ENCODE measurements at places on chromosomes 5 and 9. TPM values are rescaled to one million over a fixed set of nuclear protein-coding genes. Genes with fewer than 3 reads are reported as not detected.

- DNase-seq: no peak
These were observed 117.2 kb upstream of the PHYKPL start for GRCh38 chr5:178349625-178350353.

DNA sequence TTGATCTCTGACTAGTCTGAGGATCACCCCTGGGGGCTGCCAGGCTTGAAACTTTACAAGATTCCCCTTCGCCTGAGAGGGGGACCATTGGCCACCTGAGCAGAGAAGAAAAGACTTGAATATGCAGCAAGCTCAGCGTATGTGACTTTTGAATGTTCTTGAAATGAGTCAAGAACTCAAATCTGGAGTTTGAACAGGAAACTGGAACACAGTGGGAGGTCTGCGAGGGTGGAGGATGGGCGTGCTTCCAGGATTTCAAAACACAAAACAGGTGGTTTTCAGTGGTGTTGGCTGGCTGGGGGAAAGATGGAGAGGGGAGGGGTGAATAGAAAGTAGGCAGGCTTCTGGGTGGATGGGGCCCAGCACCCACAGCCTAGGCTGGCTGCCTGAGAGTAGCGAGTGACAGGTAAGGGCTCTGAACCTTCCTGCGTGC lies 40.6 kb downstream of the TMEM174 start:
- no peak for DNase-seq

GRCh38 chr9:95273369-95274022 lies 44.0 kb downstream of the FANCC start:
- no peak for DNase-seq

The MYOZ3 gene
- total RNA-seq: 1.7 TPM

GRCh38 chr5:169778622-169779596 lies 141.8 kb downstream of the DOCK2 start:
- no peak for DNase-seq

DNA sequence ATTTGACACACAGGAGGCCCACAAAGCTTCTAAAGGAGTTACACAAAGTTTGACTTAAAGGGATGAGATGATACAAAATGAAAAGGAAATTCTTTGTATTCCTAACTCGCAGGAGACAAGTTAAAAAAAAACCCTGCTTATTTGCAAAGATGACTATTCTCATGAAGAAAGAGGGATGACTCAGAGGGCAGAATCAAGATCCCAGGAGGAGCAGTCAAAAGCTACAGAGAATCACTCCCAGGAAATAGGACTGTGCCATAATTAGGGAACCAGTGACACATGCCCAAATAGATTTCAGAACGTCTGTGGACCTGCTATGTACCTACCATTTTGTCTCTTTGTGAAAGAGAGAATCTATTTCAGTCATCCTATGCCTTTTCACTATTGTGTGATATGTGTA lies 103.5 kb upstream of the ARRDC3 start:
- DNase-seq: no peak

GRCh38 chr5:40981420-40981819 lies 72.1 kb downstream of the C7 start:
- no peak for DNase-seq

- no peak for DNase-seq
These were observed 63.1 kb downstream of the ARL15 start for GRCh38 chr5:54247226-54247625.

DNA sequence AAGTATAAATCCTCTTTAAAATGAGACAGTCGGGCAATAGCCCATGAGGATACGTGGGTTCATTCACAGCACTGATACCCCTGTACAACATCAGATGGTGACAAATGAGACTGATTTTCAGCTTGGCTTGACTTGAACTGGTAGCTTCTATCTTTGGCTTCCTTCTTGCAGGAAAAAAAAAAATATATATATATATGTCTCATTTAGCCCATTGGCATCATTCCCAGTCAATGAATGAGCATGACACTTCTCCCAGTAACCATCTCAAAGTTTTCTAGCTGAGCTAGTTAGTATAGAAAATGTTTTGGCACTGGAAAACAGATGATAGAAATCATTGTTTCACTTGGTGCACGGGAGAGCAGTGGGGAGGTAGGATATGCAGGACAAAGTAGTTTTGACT lies 222.5 kb upstream of the TAS2R1 start:
- no peak for DNase-seq

DNA sequence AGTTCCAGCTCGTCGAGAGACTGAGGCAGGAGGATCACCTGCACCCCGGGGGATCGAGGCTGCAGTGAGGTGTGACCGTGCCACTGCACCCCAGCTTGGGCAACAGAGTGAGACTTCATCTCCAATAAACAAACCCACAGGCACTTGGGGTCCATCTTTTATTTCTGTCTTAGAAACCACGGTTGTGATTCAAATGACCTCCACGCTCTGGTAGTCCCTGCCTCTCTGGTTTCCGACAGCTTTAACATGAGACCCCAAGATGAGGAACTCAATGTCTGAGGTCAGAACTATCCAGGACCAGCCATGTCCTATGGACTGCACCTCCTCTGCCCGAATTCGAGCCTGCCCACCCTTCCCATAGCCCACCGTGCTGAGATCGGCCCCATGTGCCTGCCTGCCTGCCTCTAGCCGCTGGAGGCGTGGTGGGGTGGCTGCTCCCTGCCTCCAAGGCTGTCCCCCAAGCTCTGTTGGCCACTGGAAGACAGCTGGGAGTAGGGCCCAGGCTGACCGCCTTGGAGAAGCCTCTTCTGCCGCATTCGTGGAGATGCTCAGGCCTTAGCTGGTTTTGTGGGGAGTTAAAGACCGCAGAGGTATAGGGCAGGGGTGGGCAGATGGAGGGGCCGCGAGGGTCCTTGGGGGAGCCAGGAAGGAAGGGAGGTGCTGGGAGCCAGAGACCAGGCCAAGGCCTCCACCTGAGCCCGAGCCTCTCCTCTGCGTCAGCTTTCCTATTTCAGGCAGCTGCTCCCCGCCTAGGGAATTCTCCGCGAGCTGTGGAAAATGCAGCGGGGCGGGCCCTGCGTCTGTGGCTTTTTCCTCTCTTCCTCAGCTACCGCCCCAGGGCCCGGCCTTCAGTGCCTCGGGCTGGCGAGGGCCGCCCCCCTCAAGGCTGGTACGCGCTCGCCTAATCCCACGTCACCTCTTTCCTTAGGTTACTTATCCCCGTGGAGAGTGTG lies 6.9 kb upstream of the WDR5 start:
- no peak for DNase-seq

DNA sequence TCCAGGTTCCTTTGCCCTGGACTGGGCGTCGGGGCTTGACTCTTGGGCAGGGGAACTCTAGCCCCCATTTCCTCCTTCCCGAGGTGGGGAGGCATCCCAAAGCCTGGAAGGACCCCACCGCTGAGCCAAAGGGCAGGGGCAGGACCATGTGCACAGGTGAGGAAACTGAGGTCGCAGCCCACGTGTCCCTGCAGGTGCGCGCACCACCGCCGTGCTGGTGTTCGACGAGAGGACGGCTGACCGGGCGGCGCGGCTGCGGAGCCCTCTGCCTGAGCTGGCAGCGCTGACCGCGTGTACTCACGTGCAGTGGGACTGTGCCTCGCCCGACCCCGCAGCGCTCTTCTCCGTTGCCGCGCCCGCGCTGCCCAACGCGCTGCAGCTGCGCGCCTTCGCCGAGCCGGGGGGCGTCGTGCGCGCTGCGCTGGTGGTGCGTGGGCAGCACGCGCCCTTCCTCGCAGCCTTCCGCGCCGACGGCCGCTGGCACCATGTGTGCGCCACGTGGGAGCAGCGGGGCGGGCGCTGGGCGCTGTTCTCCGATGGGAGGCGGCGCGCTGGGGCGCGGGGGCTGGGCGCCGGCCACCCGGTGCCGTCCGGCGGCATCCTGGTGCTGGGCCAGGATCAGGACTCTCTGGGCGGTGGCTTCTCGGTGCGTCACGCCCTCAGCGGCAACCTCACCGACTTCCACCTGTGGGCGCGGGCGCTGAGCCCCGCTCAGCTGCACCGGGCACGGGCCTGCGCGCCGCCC lies 2.8 kb downstream of the ADGRD2 start:
- no peak for DNase-seq

The TAF11L5 gene
- total RNA-seq: not detected

GRCh38 chr5:64634997-64635686 lies 55.2 kb upstream of the SHISAL2B start:
- DNase-seq: no peak

DNA sequence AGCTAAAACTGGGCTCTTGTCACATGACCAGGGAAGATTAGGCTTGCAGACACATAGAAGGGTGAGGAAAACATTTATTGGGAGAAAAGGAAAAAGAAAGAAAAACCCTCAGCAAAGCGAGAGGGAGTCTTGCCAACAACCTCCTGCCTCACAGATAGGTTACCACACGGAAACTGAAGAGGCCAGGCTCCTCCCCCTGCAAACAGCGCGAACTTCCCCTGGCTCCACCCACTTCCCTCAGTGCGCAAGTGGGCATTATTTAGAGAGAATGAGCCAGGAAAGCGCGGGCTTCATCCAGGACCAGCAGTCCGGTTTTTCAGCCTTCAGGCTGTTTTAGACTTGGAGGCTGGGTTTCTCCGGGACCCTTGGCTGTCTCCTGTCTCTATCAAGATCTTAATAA lies 70.3 kb downstream of the STK32A start:
- no peak for DNase-seq

GRCh38 chr5:178788381-178789085 lies 58.1 kb upstream of the ZNF354A start:
- no peak for DNase-seq

DNA sequence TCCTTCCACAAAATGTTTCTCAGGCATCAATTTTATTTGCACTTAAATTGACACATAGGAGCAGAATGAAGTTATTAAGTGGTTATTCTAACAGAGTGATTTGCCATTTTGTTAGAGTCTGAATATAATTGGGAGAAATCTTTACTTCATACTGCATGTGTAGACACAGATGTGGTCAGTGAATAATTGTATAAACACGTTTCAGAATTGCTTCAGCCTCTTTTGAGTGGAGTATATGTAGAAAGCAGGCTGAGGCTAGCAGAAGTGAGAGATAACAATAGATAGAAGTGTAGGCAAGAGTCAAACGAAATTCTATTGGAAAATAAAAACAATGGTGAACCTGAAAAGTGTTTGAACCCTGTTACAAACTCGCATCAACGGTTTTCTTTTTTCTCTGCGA lies 270.7 kb downstream of the TMEM167A start:
- DNase-seq: no peak

DNA sequence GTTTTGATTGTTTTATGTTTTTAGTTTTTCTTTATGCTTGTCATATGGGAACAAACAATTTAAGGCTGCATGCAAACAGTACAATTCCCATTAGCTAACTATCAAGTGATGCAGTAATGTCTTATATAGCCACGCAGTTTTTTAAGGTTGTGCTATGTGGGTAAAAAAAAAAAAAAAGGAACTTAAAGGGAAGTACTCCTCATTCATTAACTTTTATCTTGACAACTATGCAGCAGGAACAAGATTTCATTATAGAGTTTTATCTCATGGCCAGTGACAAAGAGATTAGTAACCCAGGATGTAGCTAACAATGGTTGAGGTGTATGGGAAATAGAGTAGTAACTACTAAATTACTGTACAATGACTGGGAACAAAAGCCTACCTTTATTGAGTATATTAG lies 1008.2 kb upstream of the CDH9 start:
- no peak for DNase-seq

GRCh38 chr5:42993516-42994245 lies 46.4 kb downstream of the ANXA2R start:
- no peak for DNase-seq

The SARDH gene
- total RNA-seq: 2.5 TPM

GRCh38 chr5:147467973-147468508 lies 41.8 kb downstream of the DPYSL3 start:
- DNase-seq: no peak

GRCh38 chr5:68652534-68652965 lies 437.0 kb downstream of the PIK3R1 start:
- DNase-seq: no peak

GRCh38 chr9:134322781-134323241 lies 3.4 kb upstream of the RXRA start:
- no peak for DNase-seq

GRCh38 chr5:173243831-173244305 lies 8.9 kb upstream of the NKX2-5 start:
- no peak for DNase-seq

DNA sequence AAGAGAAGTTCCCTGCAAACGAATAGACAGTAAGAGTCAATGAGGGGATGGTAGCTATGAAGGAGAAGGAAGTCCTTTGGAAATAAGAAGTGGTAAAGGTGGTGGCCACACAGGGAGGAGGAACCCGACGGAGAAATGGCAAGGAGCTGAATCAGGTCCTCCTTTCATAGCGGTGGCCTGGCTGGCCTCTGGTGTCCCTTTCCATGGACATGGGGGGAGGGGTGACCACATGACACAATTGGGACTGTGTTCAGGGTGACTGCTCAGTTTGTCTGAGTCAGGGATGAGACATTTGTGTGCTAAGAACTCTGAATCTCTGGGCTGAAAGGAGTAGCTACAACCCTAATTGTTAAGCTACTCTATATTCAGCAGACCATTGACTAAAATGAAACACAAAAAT lies 28.7 kb upstream of the TIMD4 start:
- no peak for DNase-seq

GRCh38 chr5:69494452-69494851 lies 1.9 kb downstream of the OCLN start:
- DNase-seq: no peak

GRCh38 chr5:125065741-125066140 lies 319.3 kb upstream of the ZNF608 start:
- no peak for DNase-seq

- DNase-seq: no peak
These were observed 378.2 kb upstream of the RPS23 start for GRCh38 chr5:82656341-82656761.

GRCh38 chr9:70475211-70475610 lies 60.8 kb upstream of the KLF9 start:
- DNase-seq: no peak

GRCh38 chr5:120512791-120513650 lies 48.9 kb downstream of the PRR16 start:
- DNase-seq: no peak

The AGTPBP1 gene
- 473 TPM for total RNA-seq

- DNase-seq: no peak
These were observed 21.1 kb downstream of the ZFP62 start for GRCh38 chr5:180839935-180840334.

DNA sequence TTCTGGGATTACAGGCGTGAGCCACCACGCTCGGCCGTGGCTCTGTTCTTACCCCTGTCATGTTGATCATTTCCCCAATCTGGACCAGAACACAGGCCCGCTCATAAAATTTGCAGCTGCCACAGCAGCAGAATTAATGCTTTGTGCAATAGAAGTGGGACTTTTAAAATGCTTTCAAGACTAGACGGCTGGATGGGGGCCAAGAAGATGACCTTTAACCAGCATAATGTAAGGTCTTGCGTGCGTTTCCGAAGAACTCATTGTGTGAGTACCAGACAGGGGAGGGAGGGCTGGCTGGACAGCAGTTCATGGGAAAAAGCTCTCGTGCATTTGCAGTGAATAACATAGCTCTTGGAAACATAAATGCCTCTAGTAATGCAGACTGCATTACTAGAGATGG lies 3.5 kb upstream of the WDR38 start:
- no peak for DNase-seq

The SH3RF2 gene
- total RNA-seq: 0.31 TPM
